ENCODE measurements at places on chromosomes 16 and 17. TPM values are rescaled to one million over a fixed set of nuclear protein-coding genes. Genes with fewer than 3 reads are reported as not detected.
A peak's percentile ranks its signal among the peaks of the same experiment; 100 is the strongest.

DNA sequence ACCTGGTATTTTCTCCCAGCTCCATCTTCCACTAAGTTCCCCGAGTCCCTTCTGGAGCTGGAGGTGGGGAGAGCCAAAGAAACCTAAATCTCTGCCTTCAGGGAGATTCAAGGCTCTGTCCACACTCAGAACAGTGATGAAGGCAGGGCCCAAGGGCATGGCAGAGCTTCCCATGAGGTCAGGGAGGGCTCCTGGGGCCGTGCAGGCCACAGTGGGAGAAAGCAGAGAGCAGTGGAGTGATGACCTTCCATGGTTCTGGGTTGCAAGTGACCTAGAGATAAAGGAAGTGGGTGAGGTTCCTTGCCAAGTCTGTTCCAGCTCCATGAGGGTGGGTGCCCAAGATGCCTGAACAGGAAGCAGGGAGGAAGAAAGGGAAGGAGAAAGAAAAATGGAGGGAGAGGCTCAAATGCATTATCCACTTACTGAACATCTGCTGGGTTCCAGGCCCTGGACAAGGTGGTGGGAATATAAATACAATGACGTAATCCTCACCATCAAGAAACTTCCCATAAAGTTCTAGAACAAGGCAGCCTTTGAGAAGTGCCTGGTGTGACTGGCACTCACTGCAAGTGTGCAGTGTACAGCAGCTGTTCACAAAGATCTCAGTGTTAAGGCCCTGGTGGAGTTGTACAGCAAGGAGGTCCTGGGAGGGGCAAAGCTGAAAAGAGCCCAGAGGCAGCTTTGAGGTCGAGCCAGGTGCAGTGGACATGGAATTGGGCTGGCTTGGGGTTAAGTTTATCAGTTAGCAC lies 13.3 kb downstream of the TBKBP1 start:
- H3K4me3 ChIP-seq: no peak overlapping the region
- DNase-seq: no peak
- peaks cover 11% of the 10 kb centered on the region for H3K36me3 ChIP-seq
- no peak overlapping the region for H3K27ac ChIP-seq
- H3K27me3 ChIP-seq: peaks cover 19% of the 10 kb centered on the region

DNA sequence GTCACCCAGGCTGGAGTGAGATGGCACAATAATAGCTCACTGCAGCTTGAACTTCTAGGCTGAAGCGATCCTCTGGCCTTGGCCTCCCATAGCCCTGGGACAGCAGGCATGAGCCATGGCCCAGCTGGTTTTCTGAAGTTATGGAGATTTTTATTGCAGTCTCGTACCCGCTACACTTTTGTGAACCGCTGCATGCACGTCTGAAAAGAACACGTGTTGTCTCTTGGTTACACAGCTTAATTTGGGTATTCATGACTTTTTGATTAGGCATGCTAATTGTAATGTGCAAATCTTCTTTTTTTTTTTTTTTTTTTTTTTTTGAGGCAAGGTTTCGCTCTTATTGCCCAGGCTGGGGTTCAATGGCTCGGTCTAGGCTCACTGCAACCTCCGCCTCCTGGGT lies 13.4 kb downstream of the SLC25A10 start:
- H3K36me3 ChIP-seq: no peaks in the 10 kb centered on the region
- no peak overlapping the region for H3K4me3 ChIP-seq
- no peak for DNase-seq
- H3K27ac ChIP-seq: no peak overlapping the region

DNA sequence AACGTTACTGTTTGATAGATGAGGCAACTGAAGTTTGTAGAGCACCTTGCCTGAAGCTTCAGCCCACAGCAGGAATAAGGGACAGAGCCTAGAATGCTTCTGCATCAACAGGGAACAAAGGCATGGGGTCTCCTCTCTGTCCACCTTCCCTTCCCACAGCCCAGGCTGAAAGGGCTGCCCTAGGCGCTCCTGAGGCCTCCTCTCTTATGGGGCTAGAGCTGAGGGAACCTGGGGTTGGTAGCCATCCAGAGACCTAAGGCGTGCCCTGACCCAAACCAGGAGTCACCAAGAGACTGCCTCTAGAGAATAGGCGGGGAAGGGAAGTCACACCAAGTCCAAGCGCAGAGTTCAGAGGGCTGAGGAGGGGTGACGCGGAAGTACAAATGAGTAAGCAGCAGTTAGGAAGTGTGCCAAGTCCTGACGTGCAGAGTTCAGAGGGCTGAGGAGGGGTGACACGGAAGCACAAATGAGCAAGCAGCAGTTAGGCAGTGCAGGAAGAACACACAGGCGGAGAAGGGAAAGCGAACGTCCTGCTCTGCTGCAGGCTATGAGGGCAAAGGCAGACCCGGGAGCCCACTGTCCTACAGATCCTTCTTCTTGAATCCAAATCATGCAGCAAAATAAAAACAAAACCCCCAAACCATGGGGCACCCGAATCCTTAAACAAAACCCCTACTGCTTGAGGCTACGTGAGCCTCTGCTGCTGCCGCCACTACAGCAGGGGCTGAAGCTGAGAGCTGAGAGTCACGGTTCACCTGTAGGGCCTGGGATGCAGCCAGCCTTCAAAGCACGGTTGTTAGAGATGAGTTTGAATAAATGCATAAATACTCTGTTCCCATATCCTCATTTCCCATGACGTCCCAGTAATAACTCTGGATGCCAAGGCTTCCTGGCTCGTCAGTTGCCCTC lies 2.7 kb upstream of the SPG7 start:
- peaks cover 15% of the 10 kb centered on the region for H3K4me1 ChIP-seq
- DNase-seq: no peak
- no peak overlapping the region for H3K27ac ChIP-seq
- no peaks in the 10 kb centered on the region for H3K36me3 ChIP-seq
- H3K4me3 ChIP-seq: peak overlapping the region; percentile 40

- no peaks in the 10 kb centered on the region for H3K27me3 ChIP-seq
- H3K27ac ChIP-seq: peak overlapping the region; percentile 97
- H3K4me3 ChIP-seq: peak overlapping the region; percentile 84
- no peaks in the 10 kb centered on the region for H3K36me3 ChIP-seq
Measured at GRCh38 chr17:16215965-16216316, 607 bp upstream of the NCOR1 start.

GRCh38 chr17:7444682-7445618 lies at the start of gene CHRNB1:
Gene CHRNB1 (plus strand): TSS chr17:7445061. CDS start chr17:7445128, 67 bp downstream.
- DNase-seq: peak; percentile 73
- H3K4me1 ChIP-seq: peaks cover 19% of the 10 kb centered on the region
- H3K36me3 ChIP-seq: peaks cover 5% of the 10 kb centered on the region
- peaks cover 43% of the 10 kb centered on the region for H3K27me3 ChIP-seq
- peak within 1 kb of the TSS; percentile 94 for H3K27ac ChIP-seq

- H3K27me3 ChIP-seq: no peaks in the 10 kb centered on the region
- H3K4me3 ChIP-seq: peak within 1 kb of the TSS; percentile 91
- H3K4me1 ChIP-seq: peaks cover 19% of the 10 kb centered on the region
- peaks cover 7% of the 10 kb centered on the region for H3K36me3 ChIP-seq
- peak; percentile 89 for DNase-seq
- H3K27ac ChIP-seq: peak within 1 kb of the TSS; percentile 97
Measured at GRCh38 chr17:75524970-75525805, at the start of gene LLGL2. Gene LLGL2 (plus strand): TSS chr17:75525697. CDS start chr17:75543427, 17,730 bp downstream.

DNA sequence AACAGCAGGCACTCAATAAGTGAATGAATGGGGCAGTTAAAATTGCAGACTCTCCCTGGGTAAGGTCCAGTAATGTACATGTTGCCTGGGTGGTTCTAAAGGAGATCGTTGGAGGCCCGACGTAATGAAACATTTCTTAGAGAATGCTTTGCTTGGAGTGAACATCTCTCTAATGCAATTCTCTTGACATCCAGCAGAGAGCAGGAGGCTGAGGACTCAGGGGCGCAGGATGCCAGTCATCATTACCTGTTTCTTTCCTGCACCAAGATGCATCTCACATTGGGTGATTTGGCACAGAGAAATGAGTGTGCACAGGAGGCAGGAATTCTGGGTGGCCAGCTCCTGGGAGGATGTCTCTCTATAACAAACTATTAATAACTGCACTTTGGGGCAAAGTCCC lies 130.3 kb upstream of the RBBP6 start:
- DNase-seq: no peak
- H3K4me1 ChIP-seq: no peaks in the 10 kb centered on the region
- H3K27ac ChIP-seq: no peak overlapping the region
- H3K27me3 ChIP-seq: no peaks in the 10 kb centered on the region
- no peak overlapping the region for H3K4me3 ChIP-seq

Gene SNAI3
- 1.2 TPM for total RNA-seq

Gene DHRS7C
- not detected for total RNA-seq

Gene MYH2
- total RNA-seq: not detected

Measured in progenitor cell of endocrine pancreas (in vitro differentiated cells).